ENCODE measurements at places on chromosomes 3 and 15.

- no peak for DNase-seq
Observed at GRCh38 chr3:153163393-153163724, 1.3 kb downstream of the RAP2B start.

GRCh38 chr15:92970656-92971055, 70.5 kb downstream of the CHD2 start:
- no peak for DNase-seq

- no peak for DNase-seq
Observed at GRCh38 chr15:74011610-74012009, 17.1 kb downstream of the PML start.

DNA sequence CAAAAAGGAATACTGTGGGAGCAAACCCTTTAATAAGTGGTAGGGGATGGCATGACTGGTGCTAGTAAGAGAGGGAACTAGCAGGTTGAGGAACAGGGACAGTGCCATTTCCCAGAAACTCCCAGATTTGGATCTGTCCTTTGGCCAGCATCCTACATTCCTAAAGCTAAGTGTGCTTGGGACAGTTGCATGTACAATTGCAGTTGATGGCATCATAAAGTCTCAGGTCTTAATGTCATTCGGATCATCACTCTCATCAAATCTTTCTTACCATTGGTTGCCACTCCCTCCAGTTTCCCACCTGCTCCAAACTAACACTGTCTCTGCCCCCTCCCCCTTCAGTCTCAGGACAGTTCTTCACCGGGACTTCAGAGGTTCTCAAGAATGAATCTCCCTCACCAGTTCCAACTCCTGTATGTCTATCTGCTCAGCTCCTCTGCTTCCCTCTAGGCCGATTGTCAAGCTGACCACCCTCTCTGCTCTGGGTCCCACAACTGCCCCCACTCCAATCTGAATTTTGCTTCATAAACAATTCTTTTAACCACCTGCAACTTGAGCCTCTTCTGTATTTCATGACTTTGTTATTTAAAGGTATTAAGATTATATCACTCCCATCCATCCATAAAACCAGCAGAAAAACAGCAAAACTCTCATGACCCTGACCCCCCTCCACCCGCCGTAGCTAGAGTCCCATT, 260.8 kb downstream of the CGGBP1 start:
- no peak for DNase-seq

- DNase-seq: no peak
Observed at GRCh38 chr3:73451301-73451944, 173.3 kb downstream of the PDZRN3 start.

- no peak for DNase-seq
Observed at GRCh38 chr3:127555108-127555507, 35.4 kb downstream of the TPRA1 start.

- DNase-seq: no peak
Observed at GRCh38 chr3:42850263-42850662, 25.4 kb downstream of the CYP8B1 start.

DNA sequence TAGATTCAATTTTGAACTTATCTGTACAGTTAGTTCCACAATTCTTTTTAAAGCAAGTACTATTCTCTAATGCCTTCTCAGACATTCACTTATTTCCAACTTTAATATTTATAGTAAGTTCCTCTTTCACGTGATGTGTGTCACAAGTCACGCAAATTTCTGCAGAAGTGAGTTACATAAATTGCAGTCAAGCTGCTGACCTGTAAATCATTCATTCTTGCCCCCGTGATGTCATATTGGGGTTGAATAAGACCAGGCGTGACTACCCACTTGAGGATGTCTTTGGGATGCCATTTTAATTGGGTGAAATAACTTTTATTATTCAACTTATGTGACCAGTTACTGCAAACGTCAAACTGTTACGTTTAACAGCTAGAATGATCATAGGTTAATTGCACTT, 15.1 kb downstream of the PPARG start:
- DNase-seq: no peak

DNA sequence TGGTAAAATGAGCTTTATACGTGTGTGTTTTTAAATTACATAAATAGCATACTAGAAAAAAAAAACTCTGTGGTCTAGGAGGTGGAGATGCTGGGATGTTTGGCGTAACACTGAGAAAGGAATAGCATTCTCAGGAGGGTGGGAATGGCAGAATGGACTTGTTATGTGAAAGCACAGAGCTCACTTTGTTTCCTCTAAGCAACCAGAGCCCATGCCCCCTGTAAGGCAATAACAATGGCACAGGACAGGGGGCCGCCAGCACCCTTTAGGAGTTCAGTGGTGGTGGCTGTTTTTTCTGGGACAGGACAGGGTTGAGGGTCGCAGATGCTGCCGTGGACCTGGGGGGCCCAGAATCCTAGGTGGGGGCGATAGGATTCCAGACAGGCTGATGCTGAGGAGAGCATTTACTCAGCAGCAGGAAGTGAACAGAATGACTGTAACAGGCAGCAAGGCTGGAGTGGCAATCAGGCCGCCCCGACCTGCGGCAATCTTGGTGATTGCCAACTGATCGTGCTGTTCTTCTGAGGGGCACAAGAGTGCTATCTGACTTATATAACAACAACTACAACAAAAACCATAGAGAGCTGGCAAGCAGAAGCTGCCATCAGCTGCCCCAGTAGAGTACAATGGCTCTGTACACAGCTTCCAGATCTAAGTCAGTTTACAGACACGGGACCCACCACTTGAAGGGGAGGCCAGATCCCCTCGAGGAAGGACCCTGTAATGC, 160.4 kb downstream of the UACA start:
- DNase-seq: no peak

- DNase-seq: no peak
Observed at GRCh38 chr3:114221165-114221880, 16.1 kb downstream of the ZNF80 start.

- no peak for DNase-seq
Observed at GRCh38 chr3:188868803-188869202, 303.0 kb upstream of the TPRG1 start.

DNA sequence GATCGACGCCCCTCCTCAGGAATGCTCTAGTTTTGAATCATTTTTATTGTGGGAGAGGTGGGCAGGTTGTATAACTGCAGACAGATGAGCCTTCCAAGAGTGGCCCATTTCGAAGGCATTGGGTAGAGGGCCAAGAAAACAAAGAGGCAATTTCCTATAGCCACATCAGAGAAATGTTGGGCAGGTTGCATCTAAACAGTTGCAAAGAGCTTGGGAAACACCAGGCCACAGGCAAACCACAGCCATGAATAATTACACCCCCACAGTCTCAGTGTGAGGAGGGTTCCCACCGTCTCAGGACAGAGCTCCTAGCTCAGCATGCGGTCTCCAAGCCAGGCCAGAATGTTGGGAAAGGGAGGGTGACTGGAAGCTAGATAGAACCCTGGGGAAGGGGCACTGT, 257.3 kb downstream of the ABHD5 start:
- DNase-seq: no peak

DNA sequence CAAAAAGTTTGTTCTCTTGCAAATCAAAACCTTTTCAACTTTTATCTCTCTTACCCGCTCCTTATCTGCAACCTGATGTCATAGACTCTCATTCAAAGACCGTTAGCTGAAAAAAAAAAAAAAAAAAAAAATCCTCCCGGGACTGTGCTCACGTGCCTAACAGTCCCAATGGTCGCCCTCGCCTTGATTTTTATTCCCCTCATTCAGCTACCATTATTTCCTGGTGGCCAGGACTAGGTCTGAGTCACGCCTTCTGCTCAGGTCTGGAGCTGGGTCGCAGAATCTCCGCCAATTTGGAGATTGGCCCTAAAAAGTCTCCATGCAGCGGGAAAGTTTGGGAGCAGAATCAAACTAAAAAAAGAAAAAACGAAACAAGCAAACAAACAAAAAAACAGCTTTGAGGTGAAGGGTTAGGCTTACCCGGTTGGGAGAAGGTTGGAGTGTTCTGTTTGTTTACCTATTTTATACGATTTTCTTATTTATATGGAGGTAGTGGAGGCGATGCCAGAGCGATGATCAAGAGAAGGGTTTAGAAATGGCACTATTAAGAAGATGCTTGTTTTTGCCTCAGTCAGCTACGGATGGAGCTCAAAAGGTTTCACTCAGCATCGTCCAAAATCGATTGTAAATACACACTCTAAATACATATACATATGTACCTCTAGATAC, 51.1 kb downstream of the ZIC4 start:
- DNase-seq: no peak

GRCh38 chr3:57727106-57727505, 29.0 kb upstream of the SLMAP start:
- no peak for DNase-seq

DNA sequence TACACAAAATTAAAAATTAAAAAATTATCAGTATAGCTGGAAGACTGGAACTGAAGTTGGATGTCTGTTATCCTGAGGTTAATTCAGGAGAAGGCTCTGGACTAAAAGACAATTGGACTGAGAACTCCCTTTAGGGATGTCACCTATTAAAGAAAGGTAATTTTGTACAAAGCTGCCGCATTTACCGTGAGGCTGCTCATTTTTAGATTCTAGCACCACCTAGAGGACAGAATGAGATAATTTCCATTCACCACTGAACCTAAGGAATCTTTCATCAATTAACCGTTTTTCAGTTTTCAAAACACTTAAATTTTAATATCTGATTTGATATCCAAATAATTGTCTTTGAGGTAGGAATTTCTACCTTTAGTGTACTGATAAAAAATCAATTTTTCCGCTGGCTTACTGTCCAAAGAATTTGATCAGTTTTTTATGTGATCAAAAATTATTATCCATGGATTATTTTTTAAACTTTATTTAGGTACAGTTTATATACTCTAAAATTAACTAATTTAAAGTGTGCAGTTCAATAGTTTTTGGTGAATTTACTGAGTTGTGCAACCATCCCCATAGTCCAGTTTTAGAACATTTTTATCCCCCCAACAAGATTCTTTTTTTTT, 106.7 kb upstream of the TNIK start:
- no peak for DNase-seq

DNA sequence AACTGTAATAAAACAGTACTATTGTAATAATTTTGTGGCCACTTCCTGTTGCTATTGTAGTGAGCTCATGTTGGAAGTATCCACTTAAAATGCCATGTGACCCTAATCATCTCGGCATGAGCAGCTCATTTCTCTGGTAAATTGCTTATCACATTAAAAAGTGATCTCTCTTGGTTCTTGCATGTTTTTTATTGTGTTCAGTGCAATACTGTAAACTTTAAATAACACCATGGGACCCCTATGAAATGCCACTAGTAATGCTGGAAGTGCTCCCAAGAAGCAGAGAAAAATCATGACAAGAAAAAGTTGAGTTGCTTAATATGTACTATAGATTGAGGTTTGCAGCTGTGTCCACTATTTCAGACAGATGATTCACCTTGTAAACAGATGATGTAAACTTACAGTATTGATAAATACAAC, 45.6 kb downstream of the NMD3 start:
- no peak for DNase-seq

GRCh38 chr3:99484871-99485270, 153.5 kb upstream of the COL8A1 start:
- no peak for DNase-seq

DNA sequence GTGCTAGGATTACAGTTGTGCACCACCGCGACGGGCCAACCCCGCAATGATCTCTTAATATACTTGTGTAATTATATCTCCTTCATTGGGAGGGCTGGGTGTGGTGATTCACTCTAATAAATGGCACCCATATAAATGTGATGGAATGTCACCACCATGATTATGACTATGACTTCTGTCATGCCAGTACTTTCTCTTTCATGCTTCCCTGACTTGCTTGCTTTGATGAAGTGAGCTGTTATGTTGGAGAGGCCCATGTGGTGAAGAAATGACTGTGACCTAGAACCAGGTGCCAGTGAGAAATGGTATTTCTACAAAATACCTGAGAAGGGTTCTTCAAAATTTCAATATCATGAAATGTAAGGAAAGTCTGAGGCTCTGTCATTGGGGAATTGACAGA, 24.4 kb upstream of the TP63 start:
- DNase-seq: no peak

GRCh38 chr15:52804526-52805081, 14.5 kb upstream of the ONECUT1 start:
- DNase-seq: peak; percentile 65

- no peak for DNase-seq
Observed at GRCh38 chr15:77143616-77144015, 72.7 kb upstream of the TSPAN3 start.

- no peak for DNase-seq
Observed at GRCh38 chr3:68936856-68937255, 4.5 kb upstream of the TAFA4 start.

DNA sequence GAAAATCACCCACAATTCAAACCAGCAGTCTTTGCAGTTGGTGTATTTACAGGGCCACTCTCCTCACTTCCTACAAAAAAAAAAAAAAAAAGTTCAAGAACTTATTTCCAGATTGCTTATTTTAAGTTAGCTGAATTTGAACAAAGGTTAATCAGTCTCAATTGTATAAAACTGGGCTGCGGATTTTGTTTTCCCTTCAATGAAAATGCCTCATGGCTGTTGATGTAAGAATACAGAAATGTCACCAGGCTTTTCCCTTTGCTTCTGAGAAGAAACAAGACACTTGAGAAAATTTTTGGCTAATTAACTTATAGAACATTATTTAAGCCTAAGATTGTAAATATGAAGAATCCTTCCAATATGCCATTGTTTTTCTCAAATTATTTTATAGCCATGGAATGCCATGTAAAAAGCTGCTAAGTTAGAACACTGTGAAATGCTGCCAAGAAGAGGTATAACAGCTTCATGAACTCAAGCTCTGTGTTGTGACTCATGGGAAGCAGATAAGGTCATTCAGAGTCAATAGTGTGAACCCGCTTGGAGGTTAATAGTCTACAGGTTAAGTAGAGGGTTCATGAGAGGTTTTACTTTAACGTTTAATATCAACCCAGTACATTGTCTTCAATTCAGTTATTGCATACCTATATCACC, 84.3 kb upstream of the ABI3BP start:
- DNase-seq: no peak

- DNase-seq: no peak
Observed at GRCh38 chr3:14823393-14823792, 4.6 kb downstream of the FGD5 start.

DNA sequence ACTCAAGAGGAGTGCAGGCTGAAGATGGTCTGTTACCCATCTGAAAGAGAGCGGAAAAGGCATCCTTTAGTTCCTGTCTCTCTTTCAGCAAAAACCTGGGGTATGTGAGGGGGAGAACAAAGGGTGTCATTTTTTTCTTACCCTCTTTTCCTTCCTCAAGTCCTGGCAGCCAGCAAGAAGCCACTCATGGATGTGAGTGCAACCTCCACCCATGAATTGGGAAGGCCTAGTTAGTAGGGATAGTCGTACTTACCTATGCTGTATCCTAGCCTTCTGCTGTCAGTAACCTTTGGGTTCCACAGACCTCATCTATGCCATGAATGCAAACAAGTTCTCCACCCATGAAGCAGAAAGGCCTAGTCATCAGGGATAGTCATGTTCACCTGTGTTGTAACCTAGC, 472.8 kb downstream of the ZIC1 start:
- no peak for DNase-seq

- DNase-seq: no peak
Observed at GRCh38 chr3:71591101-71591500, 7.6 kb upstream of the FOXP1 start.

DNA sequence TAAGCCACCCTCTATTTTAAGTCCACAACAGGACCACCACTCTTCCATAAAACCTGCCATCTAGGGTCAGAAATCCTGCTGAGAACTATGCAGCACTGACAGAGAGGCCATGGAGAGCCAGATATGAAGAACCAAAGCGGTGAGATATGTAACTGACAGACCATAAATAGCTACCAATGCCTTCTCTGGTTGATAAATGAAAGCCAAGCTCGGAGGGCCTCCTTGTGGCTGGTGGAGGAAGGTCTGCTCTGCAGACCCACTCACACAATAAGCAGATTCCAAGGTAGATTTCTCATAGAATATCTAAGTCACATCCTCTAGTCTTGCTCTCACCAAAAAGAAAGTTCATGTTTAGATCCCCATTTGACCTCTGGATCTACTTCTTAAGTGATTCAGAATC, 38.9 kb downstream of the RYK start:
- DNase-seq: peak; percentile 55
